ENCODE measurements at places on chromosomes 4 and X.

DNA sequence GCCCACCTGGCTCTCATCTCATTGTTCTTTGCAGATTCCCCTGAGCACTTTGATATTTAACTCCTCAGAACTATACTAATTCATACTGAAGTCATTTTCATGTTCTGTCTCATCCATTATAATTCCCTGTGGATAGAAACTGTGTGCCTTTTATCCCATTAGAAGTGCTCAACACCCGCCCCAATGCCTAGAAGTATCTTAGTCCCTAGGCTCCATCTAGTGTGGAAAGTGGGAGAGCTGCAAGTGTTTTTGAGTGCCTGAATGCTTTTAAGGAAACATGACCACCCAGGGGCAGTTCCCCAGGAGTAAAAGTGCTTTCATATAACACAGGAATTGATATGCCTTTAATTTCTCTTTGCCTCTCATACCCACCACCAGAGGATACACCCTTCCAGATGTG is 117.0 kb downstream of the CHRDL1 start:
- DNase-seq, result no peak

DNA sequence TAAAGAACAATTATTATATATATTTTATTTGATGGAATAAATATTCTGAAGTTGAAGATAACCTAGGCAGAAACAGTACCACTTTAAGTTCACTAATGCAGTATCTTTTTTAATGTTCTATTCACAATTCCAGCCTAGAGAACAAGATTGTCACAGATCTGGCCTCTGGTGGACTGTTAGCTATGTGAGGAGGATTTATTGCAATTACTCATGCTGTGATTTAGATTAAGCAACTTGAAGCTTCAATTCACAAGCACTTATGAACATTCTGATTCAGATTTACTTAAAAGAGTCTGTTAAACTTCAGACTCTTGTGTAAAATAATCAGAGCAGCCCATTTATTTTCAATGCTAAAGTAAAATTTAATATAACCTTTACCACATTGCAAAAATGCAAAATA is 1489.8 kb downstream of the STIM2 start:
- DNase-seq, result no peak

DNA sequence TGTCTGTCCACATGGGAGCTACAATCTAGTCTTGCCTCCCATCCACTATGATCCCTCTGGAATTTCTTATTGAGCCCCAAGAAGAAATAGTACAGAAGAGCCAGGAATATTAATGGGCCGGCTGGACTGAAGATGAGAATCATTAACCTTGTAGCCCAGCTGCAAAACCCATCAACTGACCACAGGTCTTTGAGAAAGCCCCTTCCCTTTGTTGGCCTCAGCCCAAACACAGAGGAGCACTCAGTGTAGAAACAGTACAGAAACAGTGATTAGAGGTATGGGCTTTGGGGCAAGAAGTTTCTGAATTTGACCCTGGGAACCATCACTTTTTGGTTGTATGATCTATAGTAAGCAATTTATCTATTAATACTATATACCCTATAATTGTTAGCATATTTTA is 76.8 kb upstream of the RAB40AL start:
- no peak for DNase-seq

DNA sequence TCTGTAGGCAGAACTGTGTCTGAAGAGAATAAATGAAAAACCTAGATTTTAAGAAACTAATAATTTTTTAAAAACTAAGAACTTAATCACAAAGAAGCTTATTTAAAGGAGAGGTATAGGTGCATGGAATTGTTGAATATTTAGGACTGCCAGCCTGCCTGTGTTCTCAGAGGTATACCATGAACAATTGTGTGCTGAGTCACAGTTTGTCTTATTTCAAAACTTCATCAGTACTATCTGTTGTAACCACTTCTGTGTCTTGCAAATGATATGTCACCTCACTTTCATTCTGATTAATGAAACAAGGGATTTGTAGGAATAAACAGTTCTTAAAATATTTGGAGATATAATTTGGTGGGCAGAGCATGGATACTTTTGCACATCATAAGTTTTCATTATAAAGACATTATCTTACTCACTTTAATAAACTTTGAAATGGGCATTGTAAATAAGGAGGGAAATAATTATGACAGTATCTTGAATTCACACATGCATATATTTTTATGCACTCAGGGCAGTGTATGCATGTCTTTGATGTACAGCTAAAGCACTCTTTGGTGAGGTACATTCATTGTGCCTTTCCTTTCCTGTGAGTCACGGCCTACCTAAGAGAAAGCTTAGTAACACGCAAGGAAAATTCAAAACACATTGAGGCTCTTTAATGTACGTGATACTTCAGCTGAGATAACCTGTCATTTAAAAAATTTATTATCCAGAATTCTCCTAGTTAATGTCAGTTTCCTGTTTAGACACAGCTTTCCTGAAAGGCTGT is 31.7 kb downstream of the STOX2 start:
- DNase-seq, result no peak

GRCh38 chrX:15301924-15302323 is 13.5 kb downstream of the ASB11 start:
- no peak for DNase-seq

DNA sequence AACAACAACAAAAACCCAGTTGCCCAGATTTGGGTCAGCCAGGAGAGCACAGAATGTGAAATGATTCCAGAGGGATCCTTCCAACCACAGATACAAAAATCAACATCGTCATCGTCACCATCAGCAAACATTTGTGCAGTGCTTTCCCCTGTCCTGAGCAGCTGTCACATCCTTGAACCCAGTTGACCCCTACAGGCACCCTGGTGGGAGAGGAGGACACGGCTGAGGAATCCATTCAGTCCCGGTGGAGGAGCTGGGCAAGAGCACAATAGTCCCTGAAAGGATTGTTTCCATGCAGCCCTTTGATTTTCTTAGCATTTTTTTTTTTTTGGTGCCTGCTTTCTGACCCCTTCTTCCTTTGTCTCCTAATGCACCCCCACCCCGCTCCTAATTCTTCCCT is 37.1 kb upstream of the STX18 start:
- DNase-seq, result no peak

DNA sequence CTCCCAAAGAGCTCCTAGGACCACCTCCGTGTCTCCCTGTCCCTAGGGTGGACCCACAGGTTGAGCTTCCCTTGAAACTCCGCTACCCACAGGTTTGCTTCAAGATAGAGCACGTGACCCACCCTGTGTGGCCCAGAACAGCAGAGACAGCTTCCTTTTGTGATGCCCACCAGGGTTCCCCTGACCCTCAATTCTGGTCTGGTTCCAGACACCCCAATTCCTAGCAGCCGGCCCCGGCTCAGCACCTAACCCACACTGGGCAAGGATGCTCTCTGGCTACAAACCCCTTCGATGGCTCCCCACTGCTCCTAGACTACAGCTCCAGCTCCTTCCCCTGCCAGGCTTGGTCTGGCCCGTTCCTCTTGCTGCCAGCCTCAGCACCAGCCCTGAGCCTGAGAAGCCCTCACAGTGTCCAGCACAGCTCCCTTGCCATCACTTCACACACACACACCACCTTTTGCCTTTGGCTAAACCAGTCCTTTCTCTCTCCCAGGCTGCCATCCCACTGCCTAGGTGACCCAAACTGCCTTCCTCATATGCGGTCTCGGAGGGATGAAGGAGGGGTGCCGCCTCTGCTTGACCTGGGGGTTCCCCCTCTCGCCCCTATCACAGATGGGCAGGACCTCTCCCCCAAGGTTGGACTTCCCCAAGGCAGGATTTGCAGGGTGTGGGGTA is 6.2 kb downstream of the PNCK start:
- DNase-seq, result peak; percentile 3

DNA sequence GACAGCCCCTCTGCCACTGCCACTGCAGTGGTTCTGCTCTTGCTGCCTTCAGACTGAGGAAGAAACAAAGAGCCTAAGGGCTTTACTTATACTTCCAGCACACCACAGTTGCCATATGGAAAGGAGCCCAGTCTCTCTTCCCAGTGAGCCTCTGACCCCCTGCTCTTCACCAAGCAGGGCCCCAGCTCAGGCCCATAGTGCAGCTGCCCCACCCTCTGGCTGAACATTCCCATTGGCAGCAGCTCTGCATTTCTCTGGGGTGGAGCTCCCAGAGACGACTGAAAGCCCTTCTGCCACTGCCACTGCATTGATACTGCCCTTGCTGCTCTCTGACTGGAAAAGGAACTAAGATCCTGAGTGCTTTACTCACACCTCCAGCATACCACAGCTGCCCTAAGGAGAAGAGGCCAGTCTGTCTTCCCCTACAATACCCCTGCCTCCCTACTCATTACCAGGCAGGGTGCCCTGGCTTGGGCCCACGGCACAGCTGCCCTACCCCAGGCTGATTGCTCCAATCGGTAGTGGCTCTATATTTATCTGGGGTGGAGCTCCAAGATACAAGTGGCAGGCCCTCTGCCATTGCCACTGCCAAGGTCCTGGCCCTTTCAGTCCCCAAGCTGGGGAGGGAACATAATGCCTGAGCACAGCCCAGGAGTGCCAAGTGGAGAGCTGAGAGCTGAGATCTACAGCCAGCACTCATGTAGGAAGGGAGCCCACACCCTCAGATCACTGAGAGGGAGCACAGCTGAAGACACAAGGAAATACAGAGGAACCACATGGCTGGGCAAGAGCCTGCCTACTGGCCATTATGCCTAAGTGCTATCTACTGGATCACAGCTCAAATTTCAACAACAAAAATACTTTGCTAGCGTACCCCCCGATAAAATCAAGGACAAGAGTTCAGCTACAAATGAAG is 36.0 kb downstream of the AWAT2 start:
- no peak for DNase-seq

GRCh38 chrX:150903110-150903508 is 4.6 kb upstream of the CD99L2 start:
- DNase-seq, result no peak

- no peak for DNase-seq
These were observed 54.6 kb downstream of the ARHGAP10 start for GRCh38 chr4:147786531-147786930.

DNA sequence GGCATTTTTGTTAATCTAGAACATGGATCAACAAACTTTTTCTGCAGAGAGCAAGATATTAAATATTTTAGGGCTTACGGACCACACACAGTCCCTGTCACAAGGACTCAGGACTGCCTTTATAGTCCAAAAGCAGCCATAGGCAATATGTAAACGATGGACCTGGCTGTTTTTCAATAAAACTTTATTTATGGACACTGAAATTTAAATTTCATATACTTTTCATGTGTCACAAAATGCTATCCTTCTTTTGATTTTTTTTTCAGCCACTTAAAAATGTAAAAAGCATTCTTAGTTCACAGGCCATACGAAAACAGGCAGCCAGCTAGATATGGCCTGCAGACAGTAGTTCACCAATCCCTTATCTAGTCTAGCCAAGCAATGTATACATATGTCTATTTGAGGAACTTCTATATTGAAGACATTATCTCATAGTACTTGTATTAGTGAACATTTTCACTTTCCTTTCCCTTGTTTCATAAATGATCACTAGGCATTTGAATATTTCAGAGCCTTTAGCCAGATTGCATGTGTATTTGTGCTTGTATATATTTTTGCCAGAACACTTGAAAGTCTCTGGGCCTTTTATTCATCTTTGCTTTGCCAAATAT is 350.9 kb downstream of the RPA4 start:
- peak; percentile 32 for DNase-seq

DNA sequence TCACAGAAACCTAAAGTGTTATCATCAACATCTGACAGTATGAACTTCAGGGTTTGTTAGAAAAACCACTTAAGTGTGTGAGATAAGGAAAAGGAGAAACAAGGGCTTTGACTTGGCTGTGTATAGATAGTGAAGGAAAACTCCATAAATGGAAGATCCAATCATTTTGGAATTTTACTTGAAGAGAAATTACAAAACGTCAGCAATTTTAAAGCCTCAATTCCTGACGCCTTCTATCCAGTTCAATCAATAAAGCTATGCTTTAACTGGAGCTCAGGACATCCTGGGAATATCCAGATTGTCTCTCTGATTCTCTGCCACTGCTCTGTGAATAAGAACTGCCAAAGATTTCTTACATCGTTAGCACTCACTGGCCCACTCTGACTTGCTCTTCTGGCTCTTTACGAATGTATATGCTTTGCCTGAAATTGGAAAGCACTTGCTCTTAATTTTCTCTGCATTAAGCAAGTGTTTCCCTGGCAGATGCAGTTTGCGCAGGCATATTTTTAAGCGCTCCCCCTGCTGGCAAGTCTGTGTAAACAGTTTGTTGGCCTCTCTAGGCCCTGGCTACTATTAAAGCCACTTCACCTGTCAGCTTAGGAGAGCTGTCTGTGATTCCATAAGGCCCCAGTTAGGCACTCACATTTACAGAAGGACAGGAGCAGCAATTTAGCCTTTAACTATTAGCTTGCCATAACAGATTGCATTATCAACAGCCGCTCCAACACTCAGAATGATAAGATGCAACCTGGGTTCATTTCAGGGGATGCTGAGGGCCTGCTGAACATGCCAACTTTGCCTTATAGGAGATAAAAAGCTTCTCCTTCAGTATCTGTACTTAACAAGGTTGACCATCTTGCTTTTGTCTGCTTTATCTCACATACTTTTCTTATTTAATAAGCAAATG is 251.4 kb upstream of the DDX53 start:
- DNase-seq, result peak; percentile 15

- no peak for DNase-seq
These were observed 308.5 kb downstream of the CAMK2D start for GRCh38 chr4:113452868-113453620.

DNA sequence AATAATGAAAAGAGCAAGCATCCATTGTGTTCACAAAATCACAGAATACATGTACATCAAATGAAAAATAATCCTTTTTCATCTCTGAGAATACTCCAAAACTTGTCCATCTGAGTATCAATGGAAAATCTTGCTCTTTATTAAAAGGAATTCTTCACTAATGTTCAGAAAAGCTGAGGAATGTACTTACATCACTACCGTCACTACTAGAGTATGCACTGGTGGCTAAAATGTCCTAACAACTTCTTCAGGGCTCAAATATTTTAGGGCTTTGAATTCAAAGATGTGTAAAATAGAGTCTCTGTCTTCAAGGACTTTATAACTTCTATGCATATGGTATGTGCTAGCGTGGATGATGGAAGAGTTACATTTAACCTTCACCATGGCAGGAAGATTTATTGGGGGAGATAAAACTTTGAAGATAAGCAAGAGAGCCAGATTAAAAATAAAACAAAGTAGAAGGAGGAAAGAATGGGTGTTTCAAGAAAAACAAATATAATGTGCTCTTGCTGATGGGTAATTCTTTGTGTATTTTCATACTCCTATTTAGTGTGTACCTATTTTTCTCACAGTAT is 55.1 kb downstream of the DMD start:
- no peak for DNase-seq

DNA sequence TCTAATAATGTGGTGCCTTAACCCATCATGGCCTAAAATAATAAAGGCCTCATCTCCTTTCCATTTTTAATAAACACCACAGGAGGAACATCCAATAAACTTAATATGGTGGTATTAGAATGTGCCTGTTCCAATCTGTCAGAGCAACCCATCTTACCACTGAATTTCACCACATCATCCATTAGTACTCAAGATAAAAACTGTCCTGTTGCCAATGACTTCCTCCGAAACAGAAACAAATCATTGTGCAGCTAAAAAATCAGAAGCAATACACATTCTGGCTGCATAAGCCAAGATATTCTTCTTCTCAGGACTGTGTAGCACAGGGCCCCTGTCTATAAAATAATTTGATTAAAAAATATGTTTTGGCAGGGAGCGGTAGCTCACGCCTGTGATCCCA is 18.5 kb downstream of the TLR10 start:
- no peak for DNase-seq
